ENCODE measurements at places on chromosomes 4 and X.

DNA sequence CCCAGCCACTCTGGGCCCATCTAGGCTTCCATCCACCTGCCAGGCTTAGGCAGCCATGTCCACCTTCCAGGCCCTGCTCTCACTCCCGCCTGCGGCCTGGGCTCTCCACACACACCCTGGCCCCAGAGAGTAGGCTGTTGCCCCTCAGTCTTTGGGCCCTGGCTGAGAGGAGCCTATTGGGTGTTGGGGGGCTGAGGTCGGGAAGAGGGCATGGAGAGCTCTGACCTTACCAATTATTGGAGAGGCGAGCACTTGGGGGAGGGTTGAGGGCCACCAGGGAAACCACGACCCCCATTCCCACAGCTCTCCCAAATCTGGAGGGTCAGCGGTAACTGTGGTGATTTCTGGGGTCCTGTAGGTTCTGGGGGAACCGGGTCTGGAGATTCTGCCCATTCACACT is 38.2 kb downstream of the HTRA3 start:
- DNase-seq: no peak

DNA sequence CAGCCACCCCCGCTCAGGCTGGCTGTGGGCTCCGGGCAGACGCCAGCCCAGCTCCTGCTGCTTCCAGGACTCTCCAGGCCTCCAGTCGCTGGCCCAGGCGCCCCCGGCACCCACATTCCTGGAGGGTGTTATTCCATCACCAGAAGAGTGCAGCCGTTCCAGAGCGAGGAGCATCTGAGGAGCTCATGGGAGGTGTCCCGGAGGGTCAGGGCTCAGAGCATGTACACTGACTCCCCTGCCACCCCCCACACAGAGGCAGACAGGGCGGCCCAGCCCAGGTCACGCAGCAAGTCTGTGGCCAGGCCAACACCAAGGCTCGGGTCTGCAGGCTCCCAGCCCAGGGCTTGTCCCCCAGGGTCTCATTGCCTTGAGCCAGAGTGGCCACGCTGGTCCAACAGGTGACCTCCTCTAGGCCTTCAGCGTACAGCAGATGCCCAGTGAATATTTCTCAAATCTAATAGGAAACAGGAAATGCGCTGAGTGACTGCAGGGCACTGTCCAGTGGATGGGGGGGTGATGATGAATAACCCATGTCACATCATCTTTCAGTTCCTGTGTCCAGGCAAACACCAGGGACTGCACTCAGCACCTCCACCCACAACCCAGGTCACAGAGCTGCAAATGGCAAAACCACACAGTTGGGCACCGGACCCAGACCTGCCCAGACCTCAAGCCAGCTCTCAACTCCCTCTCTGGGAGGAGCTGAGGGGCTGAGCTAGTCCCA is 37.2 kb downstream of the ABLIM2 start:
- DNase-seq: no peak

DNA sequence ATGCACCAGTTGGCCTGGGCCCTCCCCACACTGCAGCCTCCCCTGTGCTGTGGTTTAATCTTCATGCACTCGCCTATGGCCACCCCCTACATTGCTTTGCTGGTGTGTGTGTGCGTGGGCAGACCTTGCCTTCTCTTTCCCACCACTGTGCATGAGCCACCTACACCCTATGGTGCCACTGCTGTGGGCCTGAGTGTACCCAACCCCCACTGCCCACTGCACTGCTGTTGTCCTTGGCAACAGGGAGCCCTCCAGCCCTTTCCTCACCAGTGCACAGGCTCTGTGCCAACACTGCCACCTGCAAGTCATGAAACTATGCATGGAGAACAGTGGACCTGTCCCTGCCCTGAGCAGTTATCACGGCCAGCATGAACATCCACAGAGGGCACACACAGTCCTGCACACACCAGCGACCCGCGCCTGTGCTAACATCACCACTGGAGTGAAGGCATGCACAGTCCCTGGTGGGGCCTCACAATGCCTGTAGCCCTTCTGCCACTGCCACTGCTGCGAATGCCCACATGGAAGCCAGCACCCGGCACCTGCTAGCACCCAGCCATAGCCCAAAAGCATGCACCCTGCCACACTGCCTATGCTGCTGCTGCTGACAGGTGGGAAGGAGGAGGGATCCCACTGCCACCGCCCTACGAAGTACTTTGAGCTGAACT is 237.8 kb upstream of the ARSJ start:
- DNase-seq: no peak

DNA sequence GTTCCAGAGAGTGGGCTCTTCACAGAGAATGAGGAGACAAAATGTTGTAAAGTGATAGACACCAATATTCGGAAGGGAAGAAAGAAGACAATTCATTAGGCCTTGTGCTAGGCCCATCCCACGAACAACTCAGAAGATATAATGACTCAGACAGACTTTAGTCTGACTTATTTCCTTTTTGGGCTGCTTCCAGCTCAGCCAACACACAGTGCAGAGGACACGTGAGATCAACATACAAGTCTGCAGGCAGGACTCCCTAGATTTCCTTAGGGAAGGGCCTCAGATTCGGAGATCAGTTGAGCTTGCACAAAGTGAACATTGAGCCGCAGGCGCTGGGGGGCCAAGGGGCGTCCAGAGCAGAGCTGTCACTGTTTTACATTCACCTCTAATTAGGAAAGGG is 290.7 kb upstream of the TENM3 start:
- DNase-seq: no peak

DNA sequence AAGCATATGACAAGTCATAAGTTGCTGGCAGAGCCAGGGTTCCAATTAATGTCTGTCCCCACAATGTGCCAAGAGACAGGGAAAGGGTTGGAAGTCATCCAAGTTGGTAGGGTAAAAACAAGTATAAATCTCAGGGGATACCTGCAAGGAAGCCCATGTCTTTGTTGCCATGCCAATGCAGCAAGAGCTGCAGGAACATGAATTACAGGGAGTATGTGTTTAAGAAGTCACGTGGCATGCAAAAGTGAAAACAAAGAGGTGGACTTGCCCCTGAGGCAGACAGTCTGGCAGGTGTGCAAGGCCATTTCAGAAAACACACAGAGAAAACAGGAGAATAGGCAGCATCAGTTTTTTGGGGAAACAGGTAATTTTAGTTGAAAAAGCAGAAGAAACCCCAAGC is 29.4 kb downstream of the C4orf51 start:
- no peak for DNase-seq

- no peak for DNase-seq
These were observed 566 bp upstream of the LIMCH1 start for GRCh38 chr4:41537292-41537890.

- no peak for DNase-seq
These were observed 238.1 kb downstream of the SLITRK2 start for GRCh38 chrX:146055733-146056132.

GRCh38 chrX:56343219-56343618 is 111.1 kb downstream of the KLF8 start:
- no peak for DNase-seq

DNA sequence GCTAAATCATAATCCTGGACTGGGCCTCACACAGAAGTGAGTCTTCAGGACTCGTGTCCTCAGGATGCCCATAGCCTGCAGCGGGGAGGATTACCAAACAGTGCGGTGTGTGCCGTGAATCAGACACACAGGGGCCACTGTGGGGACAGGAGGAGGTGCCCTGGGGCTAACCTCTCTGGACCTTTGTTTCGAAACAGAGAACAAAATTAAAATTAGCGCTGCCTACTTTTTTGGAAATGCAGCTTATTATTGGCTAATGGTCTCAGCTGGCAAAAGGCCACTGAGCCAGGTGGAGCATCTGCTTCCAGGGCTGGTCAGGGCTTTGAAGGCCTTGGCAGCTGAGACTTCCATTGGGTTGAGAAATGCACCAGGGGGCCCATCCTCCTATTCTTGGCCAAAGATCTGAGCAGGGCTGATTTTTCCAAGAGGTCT is 236.2 kb downstream of the EVC2 start:
- DNase-seq: no peak

DNA sequence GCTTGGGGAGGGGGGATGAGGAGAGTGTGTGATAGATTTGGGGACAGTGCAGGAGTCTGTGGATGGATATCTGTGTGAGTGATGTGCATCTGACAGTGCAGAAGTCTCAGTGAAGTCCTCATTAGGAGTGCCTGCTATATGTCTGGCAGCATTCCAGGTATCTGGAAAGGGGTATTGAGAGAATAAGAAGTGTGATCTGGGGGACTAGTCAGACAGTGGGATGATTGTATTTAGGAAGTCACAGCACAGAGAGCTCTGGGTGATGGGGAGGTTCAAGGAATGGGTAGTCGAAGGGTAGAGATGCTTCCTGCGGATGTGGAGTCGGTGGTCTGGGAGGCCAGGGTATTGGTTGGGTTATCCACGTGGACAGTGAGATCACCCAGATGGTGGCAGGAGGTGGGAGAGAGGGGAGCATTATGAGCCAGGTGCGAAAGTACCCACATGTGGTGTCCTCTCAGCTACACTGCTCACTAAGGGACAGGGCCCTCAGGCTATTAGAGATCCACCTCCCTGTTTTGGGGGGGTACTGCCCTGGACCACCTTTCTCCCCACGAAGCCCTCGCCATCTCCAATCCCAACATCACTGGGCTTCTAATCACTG is 9.8 kb downstream of the MAGED2 start:
- no peak for DNase-seq

DNA sequence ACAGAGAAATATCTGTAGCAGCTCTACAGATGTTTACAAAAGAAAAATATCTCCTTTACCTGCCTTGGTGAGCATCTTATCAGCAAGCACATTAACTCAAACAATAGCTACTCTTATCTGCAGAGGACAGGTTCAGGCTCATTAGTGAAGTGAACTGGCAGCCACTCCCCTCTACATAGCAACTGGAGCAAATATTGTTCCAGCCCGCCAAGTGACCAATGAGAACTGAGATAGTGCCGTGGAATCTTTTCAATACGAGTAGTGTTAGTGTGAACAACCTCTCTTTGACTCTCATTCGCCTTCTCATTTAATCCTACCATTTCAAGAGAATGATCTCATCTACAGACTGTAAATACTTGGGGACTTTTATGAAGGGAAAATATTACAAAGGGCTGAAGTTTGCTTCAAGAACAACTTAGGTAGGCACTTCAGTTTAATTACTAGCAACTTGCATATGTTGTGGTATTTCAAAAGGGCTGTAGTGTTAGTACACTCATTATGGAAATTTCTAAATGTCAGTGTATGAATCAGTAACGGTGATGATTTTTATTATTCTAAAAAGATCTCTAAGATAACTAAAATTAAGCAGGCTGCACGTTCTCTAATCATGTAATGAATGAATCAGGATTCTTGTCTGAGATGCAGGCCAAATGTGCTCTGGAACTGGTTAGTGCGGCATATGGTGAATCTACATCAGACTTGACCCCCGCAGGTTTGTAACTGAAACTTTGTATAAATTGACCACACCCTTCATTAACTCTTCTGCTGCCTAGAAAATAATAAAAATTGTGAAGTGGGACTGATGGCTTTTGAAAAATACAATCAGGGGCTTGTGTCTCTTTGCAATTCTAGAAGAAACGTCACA is 72.4 kb downstream of the PALLD start:
- DNase-seq: peak; percentile 55

DNA sequence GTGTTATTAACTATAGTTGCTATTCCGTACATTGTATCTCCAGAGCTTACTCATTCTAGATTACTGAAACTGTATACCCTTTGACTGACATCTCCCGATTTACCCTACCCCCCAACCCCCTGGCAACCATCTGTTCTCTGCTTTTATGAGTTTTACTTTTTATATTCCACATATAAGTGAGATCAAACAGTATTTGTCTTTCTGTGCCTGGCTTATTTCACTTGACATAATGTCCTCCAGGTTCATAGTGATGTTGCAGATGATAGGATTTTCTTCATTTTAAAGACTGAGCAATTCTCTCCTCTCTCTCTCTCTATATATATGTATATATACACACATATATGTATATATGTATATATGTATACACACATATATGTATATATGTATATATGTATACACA is 54.6 kb downstream of the CFAP299 start:
- DNase-seq: no peak

DNA sequence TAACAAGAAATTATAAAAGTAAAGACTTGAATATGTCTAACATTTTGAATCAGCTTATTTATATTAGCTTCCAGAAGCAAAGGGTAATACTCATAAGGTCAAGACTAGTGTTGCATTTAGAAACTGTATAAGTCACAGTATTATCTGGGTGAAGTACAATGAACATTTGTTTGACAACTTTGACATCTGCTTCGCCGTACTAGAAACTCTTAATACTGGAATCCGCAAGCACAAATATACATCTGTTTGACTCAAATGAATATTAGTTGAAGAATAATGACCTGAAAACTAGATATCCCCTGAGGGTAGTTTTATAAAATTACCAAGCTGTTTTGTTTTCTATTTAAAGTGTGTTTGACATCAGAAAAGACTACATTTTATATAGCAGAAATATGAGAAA is 135.4 kb upstream of the ATOH1 start:
- DNase-seq: no peak

DNA sequence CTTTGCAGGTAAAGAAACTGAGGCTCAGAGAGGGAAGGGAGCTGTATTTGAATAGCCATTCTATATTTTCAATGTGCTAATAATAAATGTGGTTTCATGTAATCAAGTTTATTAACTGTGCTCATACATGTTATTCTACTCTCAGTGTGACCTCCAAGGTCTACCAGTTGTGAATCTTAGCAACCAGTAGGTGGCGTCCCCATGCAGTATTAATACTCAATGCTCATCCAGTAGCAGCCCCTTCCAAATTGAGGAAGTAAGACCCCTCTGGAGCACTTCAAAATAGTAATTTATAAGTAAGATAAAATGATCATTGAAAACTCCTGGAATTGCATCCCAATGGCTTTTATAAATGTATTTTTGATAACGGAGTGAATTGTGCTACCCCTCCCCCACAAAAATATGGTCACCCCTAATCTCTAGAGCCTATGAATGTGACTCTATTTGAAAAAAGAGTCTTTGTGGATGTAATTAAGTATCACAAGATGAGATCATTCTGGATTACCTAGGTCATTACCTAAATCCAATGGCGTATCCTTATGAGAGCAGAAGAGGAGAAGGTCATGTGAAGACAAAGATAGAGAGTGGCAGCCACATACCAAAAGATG is 20.4 kb upstream of the SEPSECS start:
- peak; percentile 28 for DNase-seq

- peak; percentile 59 for DNase-seq
These were observed 67.9 kb upstream of the SOX3 start for GRCh38 chrX:140572724-140573123.

DNA sequence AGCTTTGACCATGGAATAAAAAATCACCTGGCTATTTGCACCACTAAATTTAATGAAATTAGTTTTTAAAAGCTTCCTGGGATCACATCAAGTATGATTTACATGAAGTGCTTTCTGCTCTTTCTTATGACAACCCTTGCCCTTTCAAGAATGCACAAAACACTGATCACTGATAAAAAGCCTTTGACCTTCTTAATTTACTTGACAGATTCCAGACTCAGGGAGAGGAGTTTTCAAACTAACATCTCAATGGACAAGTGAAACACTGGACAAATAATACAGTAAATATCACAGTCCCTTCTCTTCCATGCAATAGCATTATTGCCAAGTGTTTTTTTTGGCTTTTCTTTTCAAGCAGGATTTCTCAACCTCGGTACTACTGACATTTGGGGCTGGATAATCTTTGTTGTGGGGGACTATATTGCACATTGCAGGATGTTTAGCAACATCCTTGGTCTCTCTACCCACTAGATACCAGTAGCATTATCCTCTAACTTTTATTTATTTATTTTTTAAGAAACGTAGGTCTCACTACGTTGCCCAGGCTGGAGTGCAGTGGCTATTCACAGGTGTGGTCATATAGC is 86.3 kb downstream of the ZNF827 start:
- DNase-seq: no peak
